GM12864 (cell line): ENCODE measurements at places on chromosomes 12 and 14.

- no peak for DNase-seq
Observed at GRCh38 chr12:45305907-45306306, 90.0 kb downstream of the ANO6 start.

DNA sequence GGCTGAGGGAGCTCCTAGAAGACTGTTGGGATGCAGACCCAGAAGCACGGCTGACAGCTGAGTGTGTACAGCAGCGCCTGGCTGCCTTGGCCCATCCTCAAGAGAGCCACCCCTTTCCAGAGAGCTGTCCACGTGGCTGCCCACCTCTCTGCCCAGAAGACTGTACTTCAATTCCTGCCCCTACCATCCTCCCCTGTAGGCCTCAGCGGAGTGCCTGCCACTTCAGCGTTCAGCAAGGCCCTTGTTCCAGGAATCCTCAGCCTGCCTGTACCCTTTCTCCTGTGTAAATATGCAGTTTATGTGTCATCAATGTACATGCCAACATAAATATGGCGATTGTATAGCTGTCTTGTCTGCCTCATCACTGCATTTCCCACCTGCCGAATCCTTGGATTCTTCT, 7.5 kb downstream of the AMHR2 start:
- no peak for DNase-seq

GRCh38 chr12:29516431-29516875, 19.0 kb upstream of the OVCH1 start:
- DNase-seq: no peak

DNA sequence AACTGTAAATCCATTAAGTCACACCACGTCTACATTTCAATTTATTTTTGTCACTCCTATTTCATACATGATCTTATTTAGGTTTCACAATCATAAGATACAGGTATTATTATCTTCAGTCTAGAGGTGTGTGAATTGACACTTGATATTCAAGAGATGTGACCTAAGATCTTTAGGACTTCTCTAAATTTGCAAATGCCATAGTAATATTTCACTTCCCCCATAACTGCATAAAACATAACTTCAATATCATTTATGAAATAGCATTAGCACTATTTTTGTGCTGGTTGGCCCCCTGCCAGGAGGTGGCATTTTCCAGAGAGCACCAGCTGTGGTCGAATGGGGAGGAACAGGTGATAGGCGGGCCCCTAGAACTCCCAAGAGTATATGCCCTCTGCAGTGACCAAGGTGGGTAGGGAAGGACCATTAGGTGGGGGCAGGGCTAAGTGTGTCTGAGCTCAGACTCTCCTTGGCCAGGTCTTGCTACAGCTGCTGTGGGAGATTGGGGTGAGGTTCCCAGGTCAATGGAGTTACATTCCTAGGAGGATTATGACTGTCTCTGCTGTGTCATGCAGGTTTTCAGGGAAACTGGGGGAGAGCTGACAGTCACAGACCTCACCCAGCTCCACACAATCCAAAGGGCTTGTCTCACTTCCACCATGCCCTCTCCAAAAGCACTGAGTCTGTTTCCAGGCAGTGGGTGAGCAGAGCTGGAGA, 49.2 kb upstream of the ERGIC2 start:
- DNase-seq: no peak

- DNase-seq: no peak
Observed at GRCh38 chr12:67509666-67510386, 138.7 kb upstream of the DYRK2 start.

DNA sequence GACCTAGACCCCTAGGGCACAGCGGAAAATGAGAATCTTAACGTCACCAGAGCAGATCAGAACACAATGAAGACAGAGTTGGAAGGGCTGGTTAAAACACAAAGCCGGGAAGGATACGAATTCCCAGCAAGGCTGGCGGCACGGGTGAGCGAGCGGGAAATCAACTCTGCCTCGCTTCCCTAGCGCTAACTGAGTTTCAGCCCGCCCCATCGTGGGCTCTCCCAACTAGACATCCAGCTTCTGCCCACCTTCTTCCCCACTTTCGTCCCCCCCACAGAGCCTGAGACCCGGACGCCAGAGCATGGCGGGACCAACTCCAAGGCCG, 377 bp downstream of the CCNT1 start:
- no peak for DNase-seq

GRCh38 chr12:15536446-15536845, 214.1 kb downstream of the PTPRO start:
- no peak for DNase-seq

DNA sequence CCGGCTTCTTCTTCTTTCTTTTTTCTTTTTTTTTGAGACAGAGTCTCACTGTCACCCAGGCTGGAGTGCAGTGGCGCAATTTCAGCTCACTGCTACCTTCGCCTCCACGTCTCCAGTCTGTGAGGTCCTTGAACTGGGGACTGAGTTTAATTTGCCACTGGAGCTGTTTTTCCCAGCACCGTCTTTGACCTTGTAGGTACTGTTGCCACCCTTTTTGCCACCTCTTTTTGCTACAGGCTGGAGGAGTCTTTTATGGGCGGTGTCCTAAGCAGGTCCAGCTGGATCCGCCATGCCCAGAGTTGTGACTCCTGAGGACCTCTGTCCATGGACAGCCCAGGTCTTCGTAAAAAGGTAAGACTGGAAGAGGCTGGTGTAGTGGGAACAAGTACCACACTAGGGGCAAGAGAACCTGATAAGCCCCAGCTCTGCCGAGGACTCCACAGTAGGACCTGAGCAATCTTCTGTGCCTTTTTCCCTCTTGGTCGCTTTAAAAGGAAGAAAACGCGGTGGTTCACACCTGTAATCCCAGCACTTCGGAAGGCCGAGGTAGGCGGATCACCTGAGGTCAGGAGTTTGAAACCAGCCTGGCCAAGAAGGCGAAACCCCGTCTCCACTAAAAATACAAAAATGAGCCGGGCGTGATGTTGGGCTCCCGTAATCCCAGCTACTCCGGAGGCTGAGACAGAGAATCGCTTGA, 946 bp downstream of the RNU4-2 start:
- no peak for DNase-seq

GRCh38 chr14:68643673-68644072, 149.2 kb downstream of the ZFP36L1 start:
- no peak for DNase-seq

GRCh38 chr12:6863586-6864321, 3.6 kb upstream of the TPI1 start:
- no peak for DNase-seq

- DNase-seq: no peak
Observed at GRCh38 chr12:916240-916639, 33.3 kb downstream of the RAD52 start.

DNA sequence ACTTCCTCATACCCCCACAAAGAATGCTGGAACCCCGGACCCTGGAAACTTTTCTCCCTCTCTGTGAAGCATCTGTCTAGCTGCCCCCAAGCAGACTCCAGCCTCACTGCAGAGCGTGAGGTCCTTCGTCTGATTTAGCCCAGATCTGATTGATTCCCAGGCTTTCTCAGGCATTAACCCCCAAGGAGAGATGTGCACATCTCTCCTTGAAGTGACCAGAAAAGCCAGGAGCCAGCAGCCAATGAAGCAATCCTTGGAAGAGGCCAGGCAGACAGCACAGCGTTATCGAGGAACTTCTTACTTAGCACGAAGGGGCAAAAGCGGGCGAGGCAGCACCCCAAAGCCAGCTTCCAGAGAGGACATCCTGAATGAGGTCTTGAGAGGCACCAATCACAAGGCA, 100.7 kb downstream of the ZFP36L1 start:
- DNase-seq: no peak

DNA sequence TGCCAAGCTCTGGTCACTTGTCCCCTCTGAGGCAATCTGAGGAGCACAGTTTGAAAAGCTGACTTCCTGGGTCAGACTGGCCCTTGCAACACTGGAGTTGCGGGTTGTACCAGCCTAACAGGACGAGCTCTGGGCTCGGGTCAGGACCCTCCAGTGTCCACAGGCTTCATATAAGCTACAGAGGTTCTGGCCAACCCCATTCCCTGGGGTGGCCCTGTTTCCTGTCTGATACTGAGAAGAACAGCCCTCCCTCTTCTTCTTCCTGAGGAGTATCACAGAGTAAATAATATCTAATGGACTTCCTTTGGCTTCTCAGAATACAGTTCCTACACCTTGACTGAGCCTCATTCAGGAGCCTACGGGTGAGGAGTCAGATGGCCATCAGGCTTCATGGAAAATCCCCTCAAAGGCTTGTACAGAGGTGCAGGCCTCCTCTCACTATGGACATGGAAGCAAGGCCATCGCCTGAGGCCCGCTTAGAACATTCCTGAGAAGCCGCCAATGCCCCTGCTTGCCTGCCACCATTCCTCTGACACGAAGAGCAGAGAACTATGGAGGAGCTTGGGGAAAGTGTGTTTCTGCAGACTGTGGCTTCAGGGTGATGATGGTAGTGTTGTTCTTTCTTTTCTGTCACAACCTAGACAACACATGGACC, 28.5 kb upstream of the ANO2 start:
- DNase-seq: no peak

DNA sequence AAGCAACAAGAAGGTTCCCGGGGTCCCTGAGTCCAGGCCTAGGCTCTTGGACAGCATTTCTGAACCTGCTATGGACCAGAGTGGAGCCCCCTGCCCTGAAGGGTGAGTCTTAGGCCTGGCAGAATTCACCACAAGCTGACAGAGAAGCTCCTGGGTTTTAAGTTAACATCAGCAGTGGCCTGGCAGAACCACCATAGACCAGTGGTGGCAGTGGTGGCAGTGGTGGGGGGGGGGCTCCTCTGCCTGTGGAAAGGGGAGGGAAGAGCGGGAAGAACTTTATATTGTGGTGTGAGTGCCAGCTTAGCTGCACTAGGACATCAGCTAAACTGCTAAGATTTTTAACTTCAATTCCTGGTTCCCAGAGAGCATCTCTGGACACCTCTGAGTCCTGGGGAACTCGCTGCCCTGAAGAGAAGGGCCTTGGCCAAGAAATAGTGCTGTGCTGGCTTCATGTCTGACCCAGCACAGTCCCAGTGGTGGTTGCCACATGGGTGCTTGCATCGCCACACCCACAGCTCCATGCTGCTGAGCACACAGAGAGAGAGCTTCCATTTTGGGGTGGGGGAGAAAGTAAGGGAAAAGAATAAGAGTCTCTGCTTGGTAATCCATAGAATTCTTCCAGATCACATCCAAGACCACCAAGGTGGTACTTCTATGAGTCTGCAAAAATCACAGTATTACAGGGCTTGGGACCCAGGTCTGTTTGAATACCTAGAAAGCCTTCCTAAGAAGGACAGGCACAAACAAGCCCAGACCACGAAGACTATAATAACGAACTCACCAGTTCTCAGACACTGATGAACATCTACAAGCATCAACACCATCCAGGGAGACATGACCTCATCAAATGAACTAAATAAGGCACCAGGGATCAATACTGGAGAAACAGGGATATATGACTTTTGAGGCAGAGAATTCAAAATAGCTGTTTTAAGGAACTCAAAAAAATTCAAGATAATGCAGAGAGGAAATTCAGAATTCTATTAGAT, 20.4 kb upstream of the RNF212B start:
- DNase-seq: no peak

- DNase-seq: no peak
Observed at GRCh38 chr14:31484754-31485153, 3.1 kb downstream of the GPR33 start.

DNA sequence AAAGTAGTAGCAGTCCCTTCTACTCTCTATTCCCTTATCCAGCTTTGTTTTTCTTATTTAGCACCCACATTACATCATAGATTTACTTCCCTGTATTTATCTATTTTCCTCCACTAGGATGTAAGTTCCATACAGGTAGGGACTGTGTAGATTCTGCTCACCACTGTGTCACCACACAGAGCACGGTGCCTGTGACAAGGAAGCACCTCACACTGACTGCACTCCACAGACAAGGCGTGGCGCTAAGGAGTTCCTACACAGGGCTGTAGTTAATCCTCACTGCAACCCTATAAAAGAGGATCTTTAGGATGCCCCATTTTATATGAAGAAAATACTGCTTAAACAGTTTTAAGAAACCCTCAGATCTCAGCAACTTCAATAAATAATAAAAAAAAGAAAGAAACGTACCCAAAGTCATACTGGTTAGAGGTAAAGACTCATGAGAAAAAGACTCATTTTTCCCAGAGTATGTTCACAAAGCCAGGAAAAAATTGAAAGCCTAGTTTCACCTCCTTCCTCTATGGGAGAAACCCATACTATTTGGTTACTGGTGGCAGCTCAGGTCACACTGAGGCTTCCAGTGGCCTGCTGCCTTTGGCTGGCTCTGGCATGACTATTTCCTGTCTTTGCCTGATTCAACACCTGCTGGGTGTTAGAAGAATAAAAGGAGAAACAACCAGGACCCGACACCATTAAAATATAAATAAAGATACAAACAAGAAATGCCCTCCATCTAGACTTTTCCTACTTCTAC, 36.9 kb downstream of the RAD9B start:
- DNase-seq: no peak
